ENCODE measurements at places on chromosomes 6 and 20.
A peak's percentile ranks its signal among the peaks of the same experiment; 100 is the strongest.

DNA sequence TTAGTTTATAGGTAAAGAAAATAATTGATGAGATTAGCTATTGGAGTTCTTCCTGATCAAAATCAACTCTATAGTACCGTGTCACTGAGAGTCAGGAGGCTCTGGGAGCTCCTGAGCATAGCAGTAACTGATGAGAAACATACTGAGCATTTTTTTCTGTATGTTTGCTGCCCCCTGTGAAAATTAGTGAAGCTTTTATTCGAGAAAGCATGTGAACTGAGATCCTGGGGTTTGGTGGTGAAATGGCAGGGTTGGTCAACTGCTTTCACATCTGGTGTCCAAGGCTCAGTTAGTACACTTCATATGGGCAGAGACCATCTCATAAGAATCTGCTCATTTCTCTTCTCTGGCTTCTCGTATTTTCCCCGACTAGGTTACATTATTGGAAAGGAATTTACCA is 4.1 kb upstream of the ABT1 start:
- no peak for DNase-seq

DNA sequence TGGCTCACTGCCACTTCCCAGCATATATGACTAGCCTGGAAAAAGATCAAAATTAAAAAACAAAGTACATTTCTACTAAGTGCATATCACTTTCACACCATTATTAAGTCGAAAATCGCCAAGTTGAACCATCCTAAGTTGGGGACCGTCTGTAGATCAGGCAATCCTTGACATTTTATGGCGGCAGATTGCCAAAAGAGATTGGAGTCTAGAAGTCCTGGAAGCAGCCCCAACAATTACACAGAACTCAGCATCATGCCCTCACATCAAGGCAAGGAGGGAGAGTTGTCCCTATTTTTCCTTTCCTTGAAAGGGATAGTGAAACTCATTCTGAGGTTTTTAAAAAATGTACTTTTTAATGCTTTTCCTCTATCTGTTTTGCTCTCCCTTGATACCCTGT is 30.7 kb downstream of the SLC22A3 start:
- no peak for DNase-seq

DNA sequence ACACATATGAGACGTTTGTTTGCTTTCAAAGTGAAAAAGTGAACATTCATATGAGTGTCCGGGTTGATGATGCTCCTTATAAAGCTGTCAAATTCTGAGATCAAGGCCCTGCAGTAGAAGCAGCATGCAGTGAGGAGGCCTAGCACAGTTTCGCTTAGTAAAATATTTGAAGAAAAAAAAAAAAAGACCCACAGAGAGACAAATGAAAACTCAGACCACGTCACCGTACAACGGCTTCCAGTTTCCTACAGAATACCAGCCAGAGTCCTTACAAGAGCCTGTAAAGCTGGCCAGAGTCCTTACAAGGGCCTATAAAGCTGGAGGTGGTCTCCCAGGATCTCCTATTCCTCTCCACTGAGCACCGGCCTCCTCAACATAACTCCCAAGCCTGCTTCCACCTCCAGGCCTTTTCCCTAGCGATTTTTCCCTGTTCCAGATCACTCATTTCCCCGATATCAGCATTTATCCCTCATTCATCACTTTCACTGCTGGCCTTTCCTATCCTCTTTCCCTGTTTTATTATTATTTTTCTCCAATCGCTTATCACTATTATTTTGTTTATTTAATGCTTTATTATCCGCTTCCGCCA is 1.5 kb upstream of the HMGN4 start:
- peak; percentile 42 for DNase-seq

GRCh38 chr6:54431466-54431865 is 123.2 kb downstream of the TINAG start:
- DNase-seq, result no peak

DNA sequence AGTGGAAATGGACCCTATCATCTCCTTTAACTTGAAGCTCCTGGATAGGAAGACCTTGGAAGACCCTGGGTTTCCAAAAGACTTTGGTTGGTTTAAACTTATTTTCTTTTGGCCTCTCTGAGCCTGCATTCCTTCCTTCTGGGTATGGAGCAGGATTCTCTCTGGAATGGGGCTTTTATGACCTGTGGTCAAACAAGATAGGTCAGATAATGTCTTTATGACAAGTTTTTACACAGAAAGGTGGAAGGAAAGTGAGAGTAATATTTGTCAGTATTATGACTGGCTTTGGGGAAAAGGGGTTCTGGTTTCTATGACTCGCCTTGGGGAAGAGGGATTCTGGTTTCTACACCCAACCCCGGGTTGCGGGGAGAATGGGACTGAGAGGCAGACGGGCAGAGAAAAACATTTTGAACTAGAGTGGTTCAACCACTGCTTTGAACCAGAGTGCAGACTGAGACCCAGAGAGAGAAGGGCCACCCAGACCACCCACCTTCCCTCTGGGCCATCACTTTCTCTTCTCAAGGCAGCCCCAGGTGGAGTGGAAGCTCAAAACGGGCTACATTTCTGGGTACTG is 37.6 kb upstream of the KCNK5 start:
- DNase-seq, result no peak

DNA sequence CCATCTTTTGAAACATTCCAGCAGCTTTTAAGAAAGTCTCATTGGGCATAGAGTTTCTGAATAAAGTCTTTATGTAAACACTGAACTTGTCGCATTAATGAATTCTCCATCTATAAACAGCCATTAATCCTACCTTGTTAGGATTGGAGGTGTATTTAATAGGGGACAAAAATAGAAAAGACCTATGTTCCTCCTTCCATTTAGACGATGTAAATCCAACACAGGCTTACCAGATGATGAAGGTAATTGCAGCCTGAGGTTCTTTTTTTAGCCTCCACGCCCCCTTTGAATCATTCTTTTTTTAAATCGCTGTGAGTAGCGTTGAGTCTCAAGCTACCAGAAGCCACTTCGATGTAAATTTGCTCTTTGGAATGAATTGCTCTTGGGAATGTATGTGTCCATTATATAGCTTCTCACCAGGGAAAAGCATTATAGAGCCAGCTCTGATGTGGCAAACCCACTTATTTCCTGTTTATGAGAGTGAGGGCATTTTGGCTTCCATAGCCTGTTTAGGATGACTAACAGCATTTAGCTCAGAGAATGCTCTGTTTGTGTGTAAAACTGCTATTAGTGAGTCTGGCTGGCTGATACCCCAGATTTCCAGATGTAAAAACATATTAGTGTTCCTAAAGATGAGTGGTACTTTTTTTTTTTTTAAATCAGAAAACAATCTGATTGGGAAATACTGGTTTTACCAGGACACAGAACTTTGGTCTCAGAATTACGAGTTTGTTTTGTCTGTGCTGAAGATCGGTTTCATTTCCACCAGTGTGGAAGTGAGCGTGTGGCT is 74.9 kb upstream of the CLDN20 start:
- peak; percentile 2 for DNase-seq

DNA sequence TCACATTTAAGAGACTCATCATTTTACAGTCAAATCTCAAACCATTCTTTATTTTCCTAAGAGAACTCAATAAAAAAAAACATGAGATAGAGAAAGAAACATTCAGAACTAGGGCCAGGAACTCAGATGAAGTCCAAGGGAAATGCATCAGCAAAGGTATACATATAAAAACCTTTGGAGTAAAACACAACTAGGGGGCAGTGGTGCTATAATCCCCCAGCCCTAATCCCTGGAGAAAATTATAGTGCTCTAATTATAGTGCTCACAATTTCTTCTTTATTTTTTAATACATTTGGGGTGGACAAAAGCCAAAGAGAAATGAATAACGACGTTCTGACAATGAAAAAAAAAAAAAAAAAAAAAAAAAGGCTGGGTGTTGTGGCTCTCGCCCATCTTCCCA is 100.6 kb upstream of the EMILIN3 start:
- no peak for DNase-seq
